ENCODE measurements at places on chromosomes 6 and 20.

GRCh38 chr20:24438331-24438730 is 31.1 kb upstream of the SYNDIG1 start:
- no peak for DNase-seq

DNA sequence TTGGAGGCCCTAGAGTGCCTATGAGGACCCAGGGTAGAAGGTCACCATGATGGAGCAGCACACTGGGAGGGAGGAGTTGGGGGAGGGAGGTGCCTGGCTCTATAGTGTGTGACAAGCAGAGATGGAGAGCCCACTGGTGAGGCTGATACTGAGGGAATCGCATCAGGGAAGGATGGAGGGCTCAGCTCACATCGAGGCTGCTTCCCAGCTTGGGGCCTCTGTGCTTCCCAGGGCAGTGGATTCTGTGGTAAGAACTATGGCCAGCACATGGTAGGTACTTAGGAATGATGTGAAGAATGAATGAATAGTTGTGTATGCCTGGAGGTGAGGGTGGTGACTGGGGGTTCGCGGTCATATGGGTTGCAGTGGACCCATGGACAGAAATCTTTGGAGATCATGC is 1.3 kb upstream of the EPB41L1 start:
- DNase-seq, result no peak

DNA sequence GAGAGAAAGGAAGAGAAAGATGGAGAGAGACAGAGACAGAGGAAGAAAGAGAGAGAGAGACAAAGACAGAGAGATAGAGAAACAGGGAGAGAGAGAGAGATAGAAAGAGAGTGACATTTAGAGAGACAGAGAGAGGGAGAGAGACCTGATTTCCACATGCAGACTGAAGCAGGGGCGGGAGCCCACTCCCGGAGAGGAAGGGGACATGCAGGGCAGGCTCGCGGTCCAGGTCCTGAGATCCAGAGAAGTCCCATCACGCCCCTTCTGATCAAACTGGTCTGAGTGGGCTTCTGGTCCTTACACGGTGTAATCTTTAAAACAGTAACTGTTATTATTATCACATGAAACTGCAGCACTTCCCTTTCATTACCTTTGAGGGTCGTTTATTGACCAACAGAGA is 62.2 kb downstream of the PHACTR3 start:
- no peak for DNase-seq

DNA sequence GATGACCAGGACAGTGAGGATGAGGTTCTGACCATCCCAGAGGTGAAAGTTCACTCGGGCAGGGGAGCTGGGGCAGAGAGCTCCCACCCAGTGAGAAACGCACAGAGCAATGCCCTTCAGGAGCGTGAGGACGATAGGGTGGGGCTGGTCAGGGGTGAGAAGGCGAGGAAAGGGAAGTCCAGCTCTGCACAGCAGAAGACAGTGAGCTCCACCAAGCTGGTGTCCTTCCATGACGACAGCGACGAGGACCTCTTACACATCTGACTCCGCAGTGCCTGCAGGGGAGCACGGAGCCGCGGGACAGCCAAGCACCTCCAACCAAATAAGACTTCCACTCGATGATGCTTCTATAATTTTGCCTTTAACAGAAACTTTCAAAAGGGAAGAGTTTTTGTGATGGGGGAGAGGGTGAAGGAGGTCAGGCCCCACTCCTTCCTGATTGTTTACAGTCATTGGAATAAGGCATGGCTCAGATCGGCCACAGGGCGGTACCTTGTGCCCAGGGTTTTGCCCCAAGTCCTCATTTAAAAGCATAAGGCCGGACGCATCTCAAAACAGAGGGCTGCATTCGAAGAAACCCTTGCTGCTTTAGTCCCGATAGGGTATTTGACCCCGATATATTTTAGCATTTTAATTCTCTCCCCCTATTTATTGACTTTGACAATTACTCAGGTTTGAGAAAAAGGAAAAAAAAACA is 16.6 kb upstream of the SLC22A1 start:
- no peak for DNase-seq

GRCh38 chr6:99276747-99277146 is 72.7 kb downstream of the FAXC start:
- no peak for DNase-seq

GRCh38 chr6:88171312-88171711 is 5.2 kb upstream of the CNR1 start:
- DNase-seq, result no peak

DNA sequence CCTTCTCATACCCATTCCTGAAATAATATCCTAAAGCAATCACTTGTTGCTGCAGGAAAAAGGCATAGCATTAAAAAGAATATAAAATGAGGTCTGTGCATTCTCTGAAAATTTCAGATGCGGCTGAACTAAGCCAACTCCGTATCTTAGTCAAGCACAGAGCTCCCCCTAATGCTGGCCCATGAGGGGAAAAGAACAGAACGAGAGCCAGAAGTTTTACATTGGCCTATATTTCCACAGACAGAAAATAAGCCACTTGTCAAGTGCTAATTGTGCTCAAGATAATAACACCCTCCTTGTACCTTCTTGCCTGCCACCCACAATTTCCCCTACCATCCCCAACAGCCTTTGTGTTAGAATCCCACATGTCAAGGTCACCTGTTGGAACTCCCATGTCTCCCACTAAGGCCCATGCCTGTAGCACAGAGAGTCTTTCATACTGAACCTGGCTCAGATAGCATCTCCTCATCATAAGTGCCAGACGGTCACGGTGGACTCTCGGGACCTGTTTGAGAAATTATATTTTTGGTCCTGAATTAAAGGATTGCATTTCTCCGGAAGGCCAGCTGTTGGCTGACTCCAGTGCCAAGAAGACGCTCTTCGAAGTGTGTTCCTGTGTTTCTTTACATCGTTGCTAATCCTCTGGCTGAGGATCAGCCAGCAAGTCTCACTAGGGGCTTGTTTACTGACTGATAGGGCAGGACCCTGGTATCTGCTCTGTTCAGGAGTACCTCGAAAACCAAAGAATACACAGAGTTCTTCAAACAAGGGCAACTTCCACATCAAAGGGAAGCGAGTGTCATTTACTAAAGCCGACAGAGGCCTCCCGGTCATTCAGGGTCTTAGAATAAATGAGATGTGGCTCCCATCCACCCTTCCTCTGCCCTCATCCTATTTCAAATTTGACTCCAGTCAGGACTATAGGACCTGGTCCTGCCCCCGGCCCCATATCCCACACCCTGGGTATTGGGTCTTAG is 183.4 kb upstream of the FBXL4 start:
- DNase-seq, result no peak

GRCh38 chr6:167571550-167571949 is 246.7 kb downstream of the TTLL2 start:
- no peak for DNase-seq

GRCh38 chr6:1315560-1316386 is 3.9 kb downstream of the FOXQ1 start:
- DNase-seq, result no peak

DNA sequence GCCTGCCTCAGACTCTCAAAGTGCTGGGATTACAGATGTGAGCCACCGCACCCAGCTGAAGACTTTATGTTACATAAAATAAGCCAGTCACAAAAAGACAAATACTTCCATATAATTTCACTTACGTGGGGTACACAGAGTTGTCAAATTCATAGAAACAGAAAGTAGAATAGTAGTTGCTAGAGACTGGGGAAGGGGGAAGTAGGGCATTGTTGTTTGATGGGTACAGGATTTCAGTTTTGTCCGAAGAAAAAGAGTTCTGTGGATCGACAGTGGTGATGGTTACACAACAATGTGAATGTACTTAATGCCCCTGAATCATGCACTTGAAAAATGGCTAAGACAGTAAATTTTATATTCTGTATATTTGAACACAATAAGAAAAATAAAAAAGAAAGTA is 41.6 kb upstream of the ANKEF1 start:
- no peak for DNase-seq

GRCh38 chr6:1940381-1940780 is 305.0 kb downstream of the GMDS start:
- DNase-seq, result no peak

DNA sequence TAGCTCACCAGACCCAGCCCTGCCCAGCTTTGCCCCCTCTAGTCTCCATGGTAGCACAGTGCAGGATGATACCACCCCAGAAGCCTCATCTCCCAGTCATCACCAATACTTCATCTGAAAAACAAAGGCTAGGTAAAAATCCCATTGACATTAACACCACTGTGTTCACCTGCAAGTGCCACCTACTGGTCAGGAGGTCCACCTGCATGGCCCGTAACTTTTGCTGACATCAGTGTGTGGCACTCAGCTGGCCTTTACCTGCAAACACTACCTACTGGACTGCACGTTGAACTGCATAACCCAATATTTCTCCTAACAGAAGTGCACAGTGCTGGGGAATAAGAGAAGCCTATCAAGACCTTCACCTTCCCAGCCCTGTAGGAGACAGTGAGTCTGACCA is 234.7 kb upstream of the ADGRB3 start:
- DNase-seq, result no peak

GRCh38 chr20:62050166-62051120 is 15.2 kb downstream of the TAF4 start:
- no peak for DNase-seq

DNA sequence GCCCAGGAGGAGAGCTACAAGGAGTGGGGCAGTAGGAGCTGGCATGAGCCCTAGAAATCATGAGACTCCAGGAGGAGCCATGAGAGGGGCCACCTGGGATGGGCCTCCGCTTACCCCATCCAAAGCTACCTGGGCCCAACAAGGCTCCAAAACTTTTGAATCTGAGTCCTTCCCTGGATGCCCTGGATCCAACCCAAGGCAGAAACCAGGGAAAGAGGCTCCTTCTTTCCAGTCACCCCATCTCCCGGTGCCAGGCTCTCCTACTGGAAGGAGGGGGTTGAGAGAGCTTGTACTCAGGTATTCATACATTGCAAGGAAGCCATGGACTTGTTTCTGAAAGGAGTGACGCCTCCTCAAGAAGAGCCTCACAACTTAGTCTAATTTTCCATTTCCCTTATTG is 7.8 kb upstream of the SIRPG start:
- DNase-seq, result no peak

DNA sequence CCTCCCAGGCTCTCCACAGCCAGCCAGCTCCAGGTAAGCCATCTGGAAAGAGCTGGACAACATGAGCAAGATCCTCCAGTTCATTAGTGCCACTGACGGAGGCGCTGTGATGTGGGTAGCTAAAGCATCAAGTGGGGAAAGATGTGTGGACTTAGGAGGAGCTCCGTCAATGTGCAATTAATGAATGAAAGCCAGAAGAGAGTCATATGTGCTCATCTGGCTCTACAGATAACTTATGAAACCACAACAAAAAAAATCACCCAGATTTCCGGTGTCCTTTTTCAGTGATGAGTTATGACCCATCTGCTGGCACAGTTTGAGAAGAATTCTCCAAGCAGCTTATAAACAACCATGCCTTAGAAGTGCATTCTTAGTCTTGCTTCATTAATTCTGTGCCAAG is 311.7 kb upstream of the PLCB4 start:
- DNase-seq, result no peak

DNA sequence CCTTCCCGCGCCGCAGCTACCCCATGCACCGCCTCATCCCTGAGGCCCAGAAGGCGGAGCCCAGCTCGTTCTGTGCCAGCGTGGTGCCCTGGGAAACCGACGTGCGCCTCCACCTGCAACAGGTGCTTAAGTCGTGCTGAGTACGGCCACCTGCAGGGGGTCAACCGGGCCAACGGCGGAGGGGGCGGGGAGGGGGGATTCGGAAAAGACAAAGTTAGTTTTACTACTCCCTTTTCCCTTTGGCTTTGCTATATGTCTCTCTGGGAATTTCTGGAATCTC is 168.9 kb downstream of the CDK19 start:
- no peak for DNase-seq

- no peak for DNase-seq
Observed at GRCh38 chr6:161257793-161258457, 15.9 kb downstream of the AGPAT4 start.

DNA sequence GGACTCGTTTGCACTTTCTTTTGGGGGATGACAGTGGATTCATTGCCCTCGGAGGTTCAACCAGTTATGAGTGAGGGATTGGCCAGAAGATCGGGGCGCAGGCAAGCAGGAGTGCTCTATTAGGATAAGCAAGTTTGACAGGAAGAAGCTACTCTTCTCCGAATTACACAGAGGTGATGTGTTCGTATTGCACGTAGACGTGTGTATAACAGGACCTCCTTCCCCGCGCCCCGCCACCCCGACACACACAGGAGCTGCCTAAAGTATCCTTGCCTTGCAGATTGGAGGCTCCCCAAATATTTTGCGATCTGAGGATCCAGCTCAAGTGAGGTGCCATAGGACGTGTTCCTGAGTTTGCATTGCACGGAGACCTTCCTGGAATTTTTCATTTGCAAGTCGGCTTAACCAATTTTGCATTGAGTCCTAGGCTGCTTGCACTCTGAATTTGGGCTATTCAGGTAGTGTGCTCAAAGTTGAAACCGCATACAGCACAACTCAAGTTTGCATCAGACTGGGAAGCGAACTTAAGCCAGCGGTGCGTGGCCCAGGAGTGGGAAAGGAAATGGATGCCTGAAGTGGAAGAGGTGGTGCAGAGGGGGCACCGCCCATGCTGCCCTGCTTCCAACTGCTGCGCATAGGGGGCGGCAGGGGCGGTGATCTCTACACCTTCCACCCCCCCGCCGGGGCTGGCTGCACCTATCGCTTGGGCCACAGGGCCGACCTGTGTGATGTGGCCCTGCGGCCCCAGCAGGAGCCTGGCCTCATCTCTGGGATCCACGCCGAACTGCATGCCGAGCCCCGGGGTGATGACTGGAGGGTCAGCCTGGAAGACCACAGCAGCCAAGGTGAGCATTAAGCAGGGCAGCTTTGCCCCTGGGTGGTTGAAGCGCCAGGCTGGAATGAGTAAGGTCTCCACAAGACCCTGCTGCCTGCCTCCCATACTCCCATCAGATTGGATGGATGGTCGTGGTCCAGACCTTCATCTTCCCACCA is 770 bp downstream of the TCF19 start:
- DNase-seq, result no peak

DNA sequence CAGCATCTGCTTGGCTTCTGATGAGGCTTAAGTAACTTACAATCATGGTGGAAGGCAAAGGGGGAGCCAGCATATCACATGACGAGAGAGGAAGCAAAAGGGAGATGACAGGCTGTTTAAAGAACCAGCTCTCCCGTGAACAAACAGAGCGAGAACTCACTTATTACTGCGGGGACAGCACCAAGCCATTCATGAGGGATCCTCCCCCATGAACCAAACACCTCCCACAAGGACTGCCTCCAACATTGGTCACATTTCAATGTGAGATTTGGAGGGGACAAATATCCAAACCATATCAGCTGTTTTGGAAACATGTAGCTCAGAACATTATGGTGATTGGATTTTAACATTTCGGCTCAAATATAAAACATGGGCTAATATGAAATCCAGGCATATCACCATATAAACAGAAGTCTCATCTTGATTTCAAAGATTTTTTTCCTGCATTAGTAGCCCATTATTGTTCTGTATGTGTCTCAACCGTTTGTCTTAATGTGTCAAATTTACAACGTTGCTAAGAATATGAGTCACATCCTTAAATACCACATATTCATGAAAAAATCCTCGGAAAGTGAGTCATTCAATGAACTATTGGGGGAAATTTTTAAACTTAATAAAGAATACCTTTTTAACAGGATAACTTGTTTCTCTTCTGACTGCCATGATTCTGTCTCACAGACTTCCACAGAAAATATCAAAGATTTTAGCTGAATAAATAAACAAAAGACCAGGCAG is 894.3 kb downstream of the TFAP2A start:
- DNase-seq, result no peak

GRCh38 chr6:136761227-136761922 is 30.9 kb downstream of the MAP3K5 start:
- DNase-seq, result no peak

Data from ascending aorta (tissue), 2 donors.